ENCODE measurements at places on chromosomes 2 and 18. TPM values are rescaled to one million over a fixed set of nuclear protein-coding genes. Genes with fewer than 3 reads are reported as not detected.
A peak's percentile ranks its signal among the peaks of the same experiment; 100 is the strongest.

The GULP1 gene
- 25.4 TPM for total RNA-seq

The NOSTRIN gene
- 7.0 TPM for total RNA-seq

The LRP2 gene
- total RNA-seq: under 0.01 TPM

The DHRS9 gene
- total RNA-seq: 15.3 TPM

The GFPT1 gene
- 25.8 TPM for total RNA-seq

The CFAP65 gene
- not detected for total RNA-seq

The ITPRIPL1 gene
- total RNA-seq: 4.1 TPM

The PLGLB2 gene
- total RNA-seq: 0.95 TPM

The IL1RL2 gene
- 2.5 TPM for total RNA-seq

The ZNF385B gene
- 0.44 TPM for total RNA-seq

The HRH4 gene
- total RNA-seq: 0.38 TPM

The EMILIN1 gene
- total RNA-seq: 6.2 TPM

The TEKT4 gene
- not detected for total RNA-seq

The SP5 gene
- 0.57 TPM for total RNA-seq

The BCL2 gene
- 3.7 TPM for total RNA-seq

- H3K4me1 ChIP-seq: no peaks in the 10 kb centered on the region
- H3K27ac ChIP-seq: no peak overlapping the region
- H3K36me3 ChIP-seq: no peaks in the 10 kb centered on the region
- H3K4me3 ChIP-seq: no peak overlapping the region
Measured at GRCh38 chr2:7118606-7119131, 201.5 kb downstream of the RNF144A start.

- H3K4me1 ChIP-seq: no peaks in the 10 kb centered on the region
- no peak for DNase-seq
- H3K4me3 ChIP-seq: no peak overlapping the region
- H3K27ac ChIP-seq: no peak overlapping the region
- no peaks in the 10 kb centered on the region for H3K27me3 ChIP-seq
Measured at GRCh38 chr2:208153156-208153555, 7.2 kb upstream of the CRYGB start.

GRCh38 chr18:28457784-28458183 lies 280.9 kb upstream of the CDH2 start:
- no peaks in the 10 kb centered on the region for H3K4me1 ChIP-seq
- no peaks in the 10 kb centered on the region for H3K36me3 ChIP-seq
- no peak for DNase-seq
- no peak overlapping the region for H3K27ac ChIP-seq
- H3K4me3 ChIP-seq: no peak overlapping the region
- H3K27me3 ChIP-seq: no peaks in the 10 kb centered on the region

DNA sequence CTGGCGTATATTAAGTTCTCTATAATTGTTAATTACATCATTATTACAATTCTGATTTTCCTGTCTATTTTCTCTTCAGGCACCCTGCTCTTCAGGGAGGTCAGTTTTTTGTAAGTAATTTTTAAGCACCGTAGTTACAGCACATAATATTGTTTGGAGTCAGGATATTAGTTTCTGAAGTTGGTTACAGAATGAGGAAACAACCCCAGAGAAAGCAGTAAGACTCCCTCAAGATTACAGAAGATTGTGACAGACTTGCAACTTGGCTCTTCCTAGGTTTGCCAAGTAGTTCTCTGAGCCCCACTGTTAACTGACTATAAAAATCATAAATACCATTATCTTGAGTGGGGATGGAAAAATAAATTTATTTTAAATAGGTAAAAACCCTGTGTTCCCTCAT lies 921 bp downstream of the RPE start:
- H3K4me3 ChIP-seq: peak overlapping the region; percentile 91
- DNase-seq: no peak
- no peaks in the 10 kb centered on the region for H3K27me3 ChIP-seq
- H3K4me1 ChIP-seq: peaks cover 25% of the 10 kb centered on the region

GRCh38 chr2:143786026-143786765 lies 657.0 kb downstream of the ARHGAP15 start:
- no peaks in the 10 kb centered on the region for H3K27me3 ChIP-seq
- DNase-seq: no peak
- H3K4me1 ChIP-seq: no peaks in the 10 kb centered on the region
- H3K4me3 ChIP-seq: no peak overlapping the region

DNA sequence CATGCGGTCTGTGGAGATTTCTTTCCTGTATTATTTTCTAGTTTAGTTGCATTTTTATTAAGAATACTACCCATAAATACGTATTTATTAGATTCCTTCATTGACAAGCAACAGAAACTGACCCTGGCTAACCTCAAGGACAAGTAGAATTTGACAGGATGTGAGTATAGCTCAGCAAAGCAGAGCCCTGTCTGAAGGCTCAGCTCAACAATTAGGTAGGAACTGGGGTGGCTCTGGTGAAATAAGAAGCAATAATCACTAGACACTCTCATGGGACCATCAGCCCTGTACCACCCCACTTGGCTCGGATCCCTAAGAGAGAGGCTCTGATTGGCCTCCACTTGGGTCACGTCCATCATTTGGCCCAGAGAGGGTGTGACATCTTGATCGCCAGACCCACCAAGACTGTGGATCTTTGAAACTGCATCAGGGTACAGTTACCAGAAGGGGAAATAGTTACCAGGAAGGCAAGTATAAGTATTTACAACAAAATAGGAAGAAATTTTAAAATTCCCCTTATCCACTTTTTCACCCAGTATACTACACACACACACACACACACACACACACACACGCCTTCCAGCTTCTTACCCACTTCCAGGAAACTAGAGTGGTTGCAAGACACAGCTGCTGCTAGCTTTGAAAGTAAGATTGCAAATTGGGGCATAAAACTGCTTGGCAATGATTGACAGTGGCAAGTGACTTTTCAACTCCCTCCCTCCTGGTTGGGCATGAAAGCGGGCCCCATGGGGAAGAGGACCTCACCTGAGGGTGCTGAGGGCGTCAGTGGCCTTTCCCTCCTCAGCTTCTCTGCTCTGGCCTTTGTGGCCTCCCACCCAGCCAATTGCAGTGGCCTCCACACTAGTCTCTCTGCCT lies 41.8 kb downstream of the KCTD18 start:
- H3K27me3 ChIP-seq: no peaks in the 10 kb centered on the region
- DNase-seq: no peak
- H3K4me1 ChIP-seq: peaks cover 9% of the 10 kb centered on the region
- H3K4me3 ChIP-seq: no peak overlapping the region
- H3K27ac ChIP-seq: peak overlapping the region; percentile 81

- H3K4me1 ChIP-seq: no peaks in the 10 kb centered on the region
- no peak overlapping the region for H3K27ac ChIP-seq
- no peak for DNase-seq
- H3K36me3 ChIP-seq: no peaks in the 10 kb centered on the region
- no peak overlapping the region for H3K4me3 ChIP-seq
- H3K27me3 ChIP-seq: no peaks in the 10 kb centered on the region
Measured at GRCh38 chr2:203893401-203893800, 25.8 kb downstream of the CTLA4 start.

DNA sequence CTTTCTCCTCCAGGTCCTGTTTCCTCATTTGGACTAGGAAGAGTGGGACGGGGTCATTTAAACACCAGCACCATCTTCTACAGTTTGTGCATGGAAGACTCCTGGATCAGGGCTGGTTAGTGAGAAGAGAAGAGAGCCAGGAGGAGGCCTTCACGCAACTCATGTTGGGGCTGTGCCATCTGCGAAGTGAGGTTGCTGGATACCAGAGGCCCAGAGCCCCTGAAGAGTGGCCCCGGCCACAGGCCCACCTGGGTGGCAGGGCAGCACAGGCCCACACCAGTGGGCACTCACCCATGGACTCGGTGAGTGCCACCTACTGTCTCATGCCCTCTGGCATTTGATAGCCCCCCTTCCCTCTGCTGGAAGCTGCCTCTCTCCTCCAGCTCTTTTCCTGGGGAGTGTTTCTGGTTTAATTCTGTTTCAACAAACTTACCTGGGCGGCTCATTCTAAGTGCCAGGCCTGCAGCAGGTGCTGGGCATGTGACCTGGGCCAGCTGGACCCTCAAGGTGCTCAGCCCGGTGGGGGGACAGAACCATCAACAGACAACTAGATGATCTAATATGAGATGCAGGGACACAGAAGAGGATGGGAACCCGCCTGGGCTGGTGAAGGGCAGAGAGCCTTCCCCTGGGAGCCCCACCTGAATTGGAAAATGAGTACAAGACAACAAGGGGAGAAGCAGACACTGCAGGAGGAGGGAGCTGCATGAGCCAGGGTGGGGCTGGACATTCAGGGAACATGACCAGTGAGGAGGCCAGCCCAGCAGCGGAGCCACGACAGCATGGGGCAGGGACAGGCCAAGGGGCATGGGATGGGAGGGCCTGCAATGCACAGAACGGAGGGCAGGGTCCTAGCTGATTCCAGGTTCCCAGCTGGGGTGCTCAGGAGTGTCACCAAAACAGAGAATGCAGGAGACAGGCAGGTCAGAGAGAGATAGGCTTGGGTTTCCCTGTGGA lies 70.6 kb downstream of the MARCO start:
- no peaks in the 10 kb centered on the region for H3K27me3 ChIP-seq
- H3K4me3 ChIP-seq: no peak overlapping the region
- no peak for DNase-seq
- H3K36me3 ChIP-seq: no peaks in the 10 kb centered on the region
- no peak overlapping the region for H3K27ac ChIP-seq

GRCh38 chr2:52572469-52572894 lies 1195.1 kb upstream of the CHAC2 start:
- H3K4me1 ChIP-seq: no peaks in the 10 kb centered on the region
- no peaks in the 10 kb centered on the region for H3K27me3 ChIP-seq
- H3K4me3 ChIP-seq: no peak overlapping the region
- no peaks in the 10 kb centered on the region for H3K36me3 ChIP-seq

DNA sequence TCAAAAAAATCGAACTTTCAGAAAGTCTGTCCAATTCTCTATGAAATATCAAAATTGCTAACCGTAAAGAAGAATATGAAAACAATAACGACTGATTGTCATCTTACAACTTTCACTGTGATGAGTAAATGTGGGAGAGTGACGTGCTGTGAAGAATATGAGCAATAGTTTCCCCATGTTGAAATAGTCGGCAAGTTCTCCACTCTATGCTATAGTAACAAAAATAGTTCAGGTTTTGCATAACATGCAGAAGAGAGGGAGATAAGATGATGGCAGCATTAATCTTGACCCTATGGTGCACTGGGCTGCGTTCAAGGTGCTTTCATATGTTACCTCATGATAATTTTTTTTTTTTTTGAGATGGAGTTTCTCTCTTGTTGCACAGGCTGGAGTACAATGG lies 196.8 kb upstream of the CYRIA start:
- H3K27ac ChIP-seq: no peak overlapping the region
- H3K36me3 ChIP-seq: no peaks in the 10 kb centered on the region
- no peak for DNase-seq
- H3K27me3 ChIP-seq: no peaks in the 10 kb centered on the region

GRCh38 chr2:6309415-6310255 lies 556.1 kb downstream of the CMPK2 start:
- DNase-seq: no peak
- H3K4me1 ChIP-seq: no peaks in the 10 kb centered on the region
- no peaks in the 10 kb centered on the region for H3K27me3 ChIP-seq
- H3K36me3 ChIP-seq: no peaks in the 10 kb centered on the region
- no peak overlapping the region for H3K27ac ChIP-seq
- no peak overlapping the region for H3K4me3 ChIP-seq

DNA sequence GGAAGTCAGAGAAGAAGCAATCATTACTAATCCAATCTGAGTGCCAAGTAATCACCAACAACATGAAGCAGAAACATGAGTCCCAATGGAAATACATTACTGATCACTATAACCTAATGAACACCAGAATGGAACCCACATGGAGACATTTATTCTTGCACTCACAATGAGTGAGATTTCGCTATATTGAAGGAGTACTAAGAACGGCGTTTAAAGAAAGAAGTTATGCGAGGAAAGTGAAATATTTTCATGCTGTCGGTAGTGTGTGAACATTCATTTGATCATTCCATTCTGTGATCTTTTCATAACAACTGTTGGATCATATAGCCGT lies 181.1 kb downstream of the IRS1 start:
- H3K36me3 ChIP-seq: no peaks in the 10 kb centered on the region
- peaks cover 5% of the 10 kb centered on the region for H3K4me1 ChIP-seq
- H3K27me3 ChIP-seq: no peaks in the 10 kb centered on the region
- H3K27ac ChIP-seq: no peak overlapping the region
- DNase-seq: no peak

DNA sequence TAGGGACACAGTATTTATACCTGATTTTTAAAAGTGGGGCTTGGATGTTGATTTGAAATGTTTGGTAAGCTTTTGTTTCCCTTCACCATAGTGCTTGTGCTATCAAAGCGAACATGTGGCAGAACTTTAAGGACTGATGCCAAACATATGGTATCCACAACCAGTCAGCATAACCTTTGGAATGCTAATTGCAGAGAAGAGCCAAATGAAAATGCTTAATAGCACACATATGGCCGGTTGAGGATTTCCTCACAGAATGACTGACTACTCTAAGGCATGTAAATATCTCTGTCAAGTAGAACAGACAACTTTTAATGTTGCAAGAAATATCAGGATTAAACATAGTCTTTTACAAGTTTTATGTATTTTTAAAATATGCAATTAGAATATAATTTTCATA lies 120.9 kb upstream of the COL3A1 start:
- no peak overlapping the region for H3K4me3 ChIP-seq
- DNase-seq: no peak
- no peaks in the 10 kb centered on the region for H3K4me1 ChIP-seq
- H3K27me3 ChIP-seq: no peaks in the 10 kb centered on the region
- no peaks in the 10 kb centered on the region for H3K36me3 ChIP-seq
- no peak overlapping the region for H3K27ac ChIP-seq

GRCh38 chr18:79577451-79578395 lies 101.9 kb upstream of the CTDP1 start:
- H3K27me3 ChIP-seq: peaks cover 68% of the 10 kb centered on the region
- H3K4me1 ChIP-seq: peaks cover 38% of the 10 kb centered on the region
- H3K27ac ChIP-seq: no peak overlapping the region

DNA sequence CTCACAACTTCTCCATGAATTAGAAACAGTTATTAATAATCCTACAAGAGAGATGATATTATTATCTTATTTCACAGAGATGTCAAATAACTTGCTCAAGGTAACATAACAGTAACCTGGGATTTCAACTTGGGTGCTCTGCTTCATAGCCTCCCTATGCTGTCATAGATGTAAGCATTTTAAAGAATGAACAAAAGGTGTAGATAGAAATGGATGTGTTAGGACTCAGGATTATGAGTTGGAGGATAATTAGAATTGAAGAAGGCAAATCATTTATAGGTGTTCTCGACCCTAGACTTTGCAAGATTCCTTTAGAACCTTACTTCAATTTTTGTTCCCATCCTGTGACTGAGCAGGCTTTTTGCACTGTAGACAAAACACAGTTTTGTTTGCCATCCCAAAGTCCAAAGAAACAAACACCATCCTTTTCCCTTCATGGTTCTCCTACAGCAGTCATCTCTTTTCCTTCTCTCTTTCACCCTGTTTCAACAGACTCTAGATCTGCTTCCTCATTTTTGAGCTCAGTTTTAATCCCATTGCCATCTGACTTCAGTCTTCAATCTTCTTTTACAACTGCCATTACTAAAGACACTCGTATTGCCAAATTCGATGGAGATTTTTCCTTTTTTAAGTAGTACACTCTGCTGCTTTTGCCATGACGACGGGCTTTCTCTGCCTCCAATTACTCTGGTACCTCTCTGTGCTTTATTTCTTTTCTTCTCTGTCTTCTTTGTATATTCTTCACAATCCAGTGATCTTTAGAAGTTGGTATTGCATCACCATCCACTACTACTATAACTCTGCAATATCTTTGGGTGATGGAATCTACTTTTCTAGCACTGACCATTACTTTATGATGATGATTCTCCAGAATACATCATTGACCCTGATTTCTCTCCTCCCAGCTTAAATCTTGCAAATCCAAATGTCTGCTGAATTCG lies 4.5 kb downstream of the HNMT start:
- no peak for DNase-seq
- no peak overlapping the region for H3K4me3 ChIP-seq
- no peaks in the 10 kb centered on the region for H3K27me3 ChIP-seq
- H3K4me1 ChIP-seq: peaks cover 59% of the 10 kb centered on the region
- no peaks in the 10 kb centered on the region for H3K36me3 ChIP-seq

All from esophagus squamous epithelium (tissue), 5 donors.